ENCODE measurements at places on chromosomes 3 and 15.

GRCh38 chr3:160099834-160100233 is 111.2 kb downstream of the IL12A start:
- DNase-seq: no peak

GRCh38 chr3:107395066-107395465 is 17.8 kb downstream of the CCDC54 start:
- no peak for DNase-seq

DNA sequence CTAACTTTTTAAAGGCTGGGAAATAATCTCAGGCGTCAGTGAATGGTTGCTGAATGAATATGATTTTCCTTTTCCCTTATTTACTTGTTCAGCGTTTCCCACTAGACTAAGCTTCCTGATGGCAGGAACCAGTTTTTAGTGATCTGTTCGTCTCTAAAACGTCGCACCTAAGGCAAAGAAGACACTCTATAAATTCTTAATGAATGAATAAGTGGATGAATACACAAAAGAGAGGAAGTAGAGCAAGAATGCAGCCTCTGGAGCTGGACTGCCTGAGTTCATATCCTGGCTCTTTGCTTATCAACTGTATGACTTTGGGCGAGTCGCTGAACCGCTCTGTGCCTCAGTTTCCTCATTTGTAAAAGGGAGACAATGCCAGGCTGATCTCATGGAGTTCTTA is 38.7 kb downstream of the WNT7A start:
- DNase-seq: peak; percentile 27

GRCh38 chr3:48997714-48998637 is 7.9 kb downstream of the P4HTM start:
- peak; percentile 98 for DNase-seq

DNA sequence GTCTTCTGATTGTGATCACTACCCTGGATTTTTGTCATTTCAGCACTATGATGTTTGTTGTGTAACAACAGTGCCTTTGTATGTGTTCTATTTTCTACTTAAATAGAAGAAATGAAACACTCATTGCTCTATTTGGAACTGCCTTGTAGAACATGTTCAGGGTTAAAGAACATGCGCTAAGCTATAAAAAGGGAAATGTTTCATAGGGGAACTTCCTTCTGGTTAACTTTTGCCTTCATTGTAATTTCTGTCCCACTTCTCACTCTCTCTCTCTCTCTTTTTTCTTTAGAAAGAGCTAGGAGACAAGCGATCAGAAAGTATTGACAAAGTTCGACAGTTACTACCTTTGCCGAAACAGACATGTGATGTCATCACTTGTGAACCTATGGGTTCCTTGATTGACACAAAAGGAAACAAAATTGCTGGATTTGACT is at the start of gene P2RY12:
TSS of gene P2RY12 (minus strand) at position 13 of the 434 bp plus-strand sequence. CDS start 45,908 bp downstream, outside the sequence.
- no peak for DNase-seq

Data from retina (tissue), 1 donor.